ENCODE measurements at places on chromosomes 13 and 19.

DNA sequence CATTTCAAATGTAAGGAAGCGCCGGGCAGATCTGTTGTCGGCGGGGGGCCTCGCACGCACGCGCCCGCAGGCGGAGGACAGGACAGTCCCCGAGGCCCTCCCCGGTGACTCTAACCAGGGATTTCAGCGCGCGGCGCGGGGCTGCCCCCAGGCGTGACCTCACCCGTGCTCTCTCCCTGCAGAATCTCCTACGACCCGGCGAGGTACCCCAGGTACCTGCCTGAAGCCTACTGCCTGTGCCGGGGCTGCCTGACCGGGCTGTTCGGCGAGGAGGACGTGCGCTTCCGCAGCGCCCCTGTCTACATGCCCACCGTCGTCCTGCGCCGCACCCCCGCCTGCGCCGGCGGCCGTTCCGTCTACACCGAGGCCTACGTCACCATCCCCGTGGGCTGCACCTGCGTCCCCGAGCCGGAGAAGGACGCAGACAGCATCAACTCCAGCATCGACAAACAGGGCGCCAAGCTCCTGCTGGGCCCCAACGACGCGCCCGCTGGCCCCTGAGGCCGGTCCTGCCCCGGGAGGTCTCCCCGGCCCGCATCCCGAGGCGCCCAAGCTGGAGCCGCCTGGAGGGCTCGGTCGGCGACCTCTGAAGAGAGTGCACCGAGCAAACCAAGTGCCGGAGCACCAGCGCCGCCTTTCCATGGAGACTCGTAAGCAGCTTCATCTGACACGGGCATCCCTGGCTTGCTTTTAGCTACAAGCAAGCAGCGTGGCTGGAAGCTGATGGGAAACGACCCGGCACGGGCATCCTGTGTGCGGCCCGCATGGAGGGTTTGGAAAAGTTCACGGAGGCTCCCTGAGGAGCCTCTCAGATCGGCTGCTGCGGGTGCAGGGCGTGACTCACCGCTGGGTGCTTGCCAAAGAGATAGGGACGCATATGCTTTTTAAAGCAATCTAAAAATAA, 18.2 kb downstream of the IL17D start:
- no peak for DNase-seq

DNA sequence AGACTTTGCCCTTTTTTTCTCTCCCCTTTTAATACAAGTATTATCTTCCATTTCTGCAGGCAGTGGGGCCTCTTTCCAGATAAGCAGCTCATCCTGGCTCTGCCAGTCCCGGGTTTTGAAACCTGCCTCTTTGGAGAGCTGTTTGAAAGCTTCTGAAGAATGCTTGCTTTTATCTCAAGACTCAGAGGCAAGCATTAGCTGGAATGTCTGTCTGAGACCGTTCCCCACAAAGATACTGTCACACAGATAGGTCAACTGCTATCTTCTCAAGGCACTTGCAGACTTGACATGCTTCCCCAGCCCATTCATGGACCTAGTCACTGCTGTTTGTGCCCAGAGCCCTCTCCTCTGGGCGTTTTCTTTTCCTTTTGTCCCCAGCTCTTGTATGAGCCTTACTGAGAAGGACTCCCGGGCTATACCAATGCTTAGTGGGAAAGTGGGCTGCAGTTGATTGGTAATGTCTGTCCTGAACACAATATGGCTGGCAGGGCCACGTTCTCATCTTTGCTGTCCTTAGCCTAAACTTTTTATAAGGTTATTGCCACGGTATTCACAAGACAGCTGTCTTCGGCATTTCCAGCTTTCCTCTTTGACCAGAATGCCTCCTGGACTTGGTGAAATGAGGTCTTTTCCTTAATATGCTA, 13.4 kb downstream of the SERP2 start:
- DNase-seq, result no peak

DNA sequence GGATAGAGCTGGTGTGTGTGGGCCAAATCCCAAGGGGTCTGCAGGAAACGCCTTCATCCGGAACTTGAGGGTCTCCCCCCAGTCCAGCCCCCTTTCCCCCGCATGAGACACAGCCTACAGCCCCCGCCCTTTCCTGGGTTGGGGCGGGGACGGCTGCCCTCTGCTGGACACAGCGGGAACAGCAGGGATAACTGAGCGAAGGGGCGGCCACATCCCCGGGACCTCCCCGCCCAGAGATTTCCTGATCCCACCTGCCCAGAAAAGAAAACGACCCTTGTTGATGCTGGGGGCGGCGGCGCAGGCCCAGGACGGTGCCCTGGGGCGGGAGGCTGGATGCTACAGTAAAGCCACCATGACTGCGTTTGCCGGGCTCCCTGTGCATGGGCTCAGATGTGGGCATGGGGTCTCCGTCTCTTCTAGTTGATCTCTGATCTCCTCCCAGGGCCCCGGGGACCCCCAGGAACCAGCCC, 14.2 kb downstream of the ONECUT3 start:
- peak; percentile 62 for DNase-seq

DNA sequence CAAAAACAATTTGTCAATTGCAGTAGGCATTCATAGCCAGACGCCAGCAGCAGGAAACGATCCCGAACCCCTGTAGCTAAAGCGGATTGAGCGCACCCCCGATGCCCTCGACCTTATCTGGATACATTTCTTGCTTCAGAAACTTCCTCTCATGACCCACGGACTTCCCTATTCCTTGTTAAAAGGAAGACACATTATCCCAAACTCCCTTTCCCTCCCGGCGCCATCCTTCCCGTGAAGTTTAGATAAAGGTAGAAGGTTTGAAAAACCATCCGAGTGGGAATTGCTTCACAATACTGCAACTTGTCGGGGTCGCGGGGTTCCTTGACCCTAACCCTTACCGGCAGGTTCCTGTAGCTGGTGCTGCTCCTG, 977 bp downstream of the PCDH20 start:
- DNase-seq, result no peak

GRCh38 chr19:13033244-13033643, 38.0 kb downstream of the NFIX start:
- DNase-seq, result no peak

- no peak for DNase-seq
Measured at GRCh38 chr19:38032151-38032550, 125.1 kb downstream of the SIPA1L3 start.

GRCh38 chr19:53047379-53047778, 2.8 kb downstream of the ERVV-2 start:
- DNase-seq, result no peak

- no peak for DNase-seq
Measured at GRCh38 chr13:48874165-48874564, 101.5 kb upstream of the FNDC3A start.

DNA sequence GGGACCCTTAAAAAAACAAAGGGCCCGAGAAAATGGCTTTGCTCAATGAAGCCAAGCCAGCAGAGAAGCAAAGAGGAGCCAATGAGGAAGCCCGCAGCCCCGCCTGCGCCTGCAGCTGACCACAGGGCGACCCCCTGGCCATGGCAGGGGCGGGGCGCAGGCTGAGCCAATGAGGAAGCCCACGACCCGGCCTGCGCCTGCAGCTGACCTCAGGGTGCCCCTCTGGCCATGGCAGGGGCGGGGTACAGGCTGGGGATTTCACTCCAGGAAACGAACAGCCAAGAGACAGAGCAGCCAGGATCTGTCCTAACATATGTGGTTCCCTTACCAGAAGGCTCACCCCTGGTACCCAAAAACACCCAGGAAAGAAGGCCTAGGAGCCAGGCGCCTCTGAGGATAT, 101.4 kb downstream of the STK24 start:
- no peak for DNase-seq

DNA sequence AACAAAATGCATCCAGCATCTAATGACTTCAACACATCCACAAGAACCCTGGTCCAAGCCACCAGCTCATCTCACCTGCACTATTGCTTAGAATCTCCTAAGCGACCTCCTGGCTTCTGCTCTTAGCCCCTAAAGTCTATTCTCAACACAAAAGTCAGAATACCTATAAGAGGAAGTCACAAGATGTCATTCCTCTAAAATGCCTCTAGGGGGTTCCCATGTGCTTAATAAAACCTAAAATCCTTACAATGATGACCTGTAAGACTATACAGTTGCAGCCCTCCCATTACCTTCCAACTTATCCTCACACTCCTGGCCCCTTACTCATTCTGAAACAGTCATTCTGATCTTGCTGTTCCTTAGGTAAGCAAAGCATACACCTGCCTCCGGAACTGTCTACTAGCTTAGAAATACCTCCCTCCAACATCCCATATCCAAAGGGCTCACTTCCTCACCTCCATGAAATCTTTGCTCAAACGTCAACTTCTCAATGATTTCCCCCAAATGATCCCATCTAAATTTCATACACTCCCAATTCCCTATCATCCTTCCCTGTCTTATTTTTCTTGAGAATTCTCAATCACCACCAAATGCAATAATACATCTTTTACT, 10.0 kb downstream of the ATP7B start:
- DNase-seq, result no peak

All from effector memory CD8-positive, alpha-beta T cell (primary cell).